Sigmoid colon (tissue), 7 donors: ENCODE measurements at places on chromosomes 5 and 9. TPM values are rescaled to one million over a fixed set of nuclear protein-coding genes. Genes with fewer than 3 reads are reported as not detected.

GRCh38 chr9:83707518-83707767 is 315 bp downstream of the UBQLN1 start:
- no peaks in the 10 kb centered on the region for H3K4me1 ChIP-seq
- no peak for DNase-seq
- H3K4me3 ChIP-seq: peak overlapping the region; percentile 84

DNA sequence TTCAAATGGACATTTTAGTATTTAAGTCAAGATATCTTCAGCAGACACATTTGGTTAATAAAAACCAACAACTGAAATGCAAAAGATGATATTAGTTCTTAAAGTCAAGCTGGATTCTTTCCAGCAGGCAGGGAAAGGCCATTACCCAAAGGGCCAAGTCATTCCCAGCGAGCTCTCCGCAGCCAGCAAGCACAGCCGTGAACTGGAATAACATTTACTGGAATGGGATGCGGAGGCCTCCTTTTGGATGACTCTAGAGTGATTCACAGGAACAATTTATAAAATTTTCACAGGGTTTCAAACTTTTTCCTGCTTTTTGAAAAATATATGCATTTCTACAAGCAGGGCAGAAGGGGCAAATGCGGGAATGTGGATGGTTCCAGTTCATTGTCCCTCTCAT is 76.6 kb upstream of the DAB2 start:
- H3K27ac ChIP-seq: peak overlapping the region; percentile 62
- H3K36me3 ChIP-seq: no peaks in the 10 kb centered on the region
- H3K27me3 ChIP-seq: no peaks in the 10 kb centered on the region
- peak; percentile 81 for DNase-seq
- H3K4me3 ChIP-seq: no peak overlapping the region

DNA sequence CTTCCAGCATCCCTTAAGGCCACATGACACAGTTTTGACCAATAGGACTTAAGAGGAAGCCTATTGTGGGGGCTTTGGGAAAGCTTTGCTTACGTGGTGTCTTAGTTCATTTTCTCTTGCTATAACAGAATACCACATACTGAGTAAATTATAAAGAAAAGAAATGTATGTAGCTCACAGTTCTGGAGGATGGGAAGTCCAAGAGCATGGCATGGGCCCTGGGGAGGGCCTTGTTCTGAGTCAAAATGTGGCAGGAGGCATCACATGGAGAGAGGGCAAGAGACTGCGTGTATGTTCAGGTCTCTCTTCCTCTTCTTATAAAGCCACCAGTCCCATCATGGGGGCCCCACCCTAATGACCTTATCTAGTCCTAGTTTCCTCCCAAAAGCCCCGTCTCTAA is 68.6 kb upstream of the CPEB4 start:
- no peaks in the 10 kb centered on the region for H3K36me3 ChIP-seq
- H3K4me3 ChIP-seq: no peak overlapping the region
- H3K27me3 ChIP-seq: no peaks in the 10 kb centered on the region
- H3K4me1 ChIP-seq: no peaks in the 10 kb centered on the region
- H3K27ac ChIP-seq: no peak overlapping the region

GRCh38 chr9:77708064-77708815 is 60.1 kb upstream of the GNA14 start:
- H3K4me1 ChIP-seq: peaks cover 35% of the 10 kb centered on the region
- no peaks in the 10 kb centered on the region for H3K36me3 ChIP-seq
- H3K27ac ChIP-seq: peak overlapping the region; percentile 59
- no peaks in the 10 kb centered on the region for H3K27me3 ChIP-seq

- DNase-seq: no peak
- H3K4me3 ChIP-seq: peak within 1 kb of the TSS; percentile 12
- H3K27ac ChIP-seq: no peak within 1 kb of the TSS
- no peaks in the 10 kb centered on the region for H3K4me1 ChIP-seq
- no peaks in the 10 kb centered on the region for H3K36me3 ChIP-seq
Measured at GRCh38 chr9:119368681-119369581, at the start of gene BRINP1. Gene BRINP1 (minus strand): TSS chr9:119369435. CDS start chr9:119313355, 56,080 bp downstream.

GRCh38 chr9:20884985-20885593 is 146.4 kb downstream of the HACD4 start:
- H3K4me3 ChIP-seq: no peak overlapping the region
- no peaks in the 10 kb centered on the region for H3K27me3 ChIP-seq

- H3K27me3 ChIP-seq: no peaks in the 10 kb centered on the region
- H3K4me3 ChIP-seq: no peak overlapping the region
- no peak overlapping the region for H3K27ac ChIP-seq
- H3K36me3 ChIP-seq: peaks cover 41% of the 10 kb centered on the region
- H3K4me1 ChIP-seq: no peaks in the 10 kb centered on the region
- DNase-seq: no peak
Measured at GRCh38 chr5:69308046-69308553, 24.5 kb downstream of the CCDC125 start.

DNA sequence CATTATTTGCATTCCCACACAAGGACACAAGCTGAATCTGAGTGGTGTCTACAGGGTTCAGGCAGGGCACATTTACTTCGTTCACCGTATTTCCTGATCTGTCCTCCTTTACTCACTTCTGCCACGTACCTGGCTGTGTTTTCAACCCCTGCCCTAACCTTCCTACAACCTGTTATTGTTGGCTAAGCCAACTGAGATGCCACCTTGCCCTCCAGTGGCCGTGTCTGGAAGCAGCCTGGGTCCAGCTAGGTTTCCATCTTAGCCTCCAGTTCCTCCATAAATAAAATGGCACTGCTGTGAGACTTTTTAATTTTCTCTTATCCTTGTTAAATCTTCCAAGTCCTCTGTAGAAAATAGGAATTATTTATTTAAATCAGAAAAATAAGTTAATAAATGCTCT is 64.8 kb downstream of the ATP10B start:
- H3K36me3 ChIP-seq: no peaks in the 10 kb centered on the region
- no peak overlapping the region for H3K4me3 ChIP-seq
- H3K27ac ChIP-seq: no peak overlapping the region

- H3K36me3 ChIP-seq: no peaks in the 10 kb centered on the region
- H3K4me1 ChIP-seq: no peaks in the 10 kb centered on the region
- no peak overlapping the region for H3K4me3 ChIP-seq
- DNase-seq: no peak
- no peak overlapping the region for H3K27ac ChIP-seq
- H3K27me3 ChIP-seq: no peaks in the 10 kb centered on the region
Measured at GRCh38 chr9:69922646-69923045, 102.0 kb downstream of the CFAP95 start.

DNA sequence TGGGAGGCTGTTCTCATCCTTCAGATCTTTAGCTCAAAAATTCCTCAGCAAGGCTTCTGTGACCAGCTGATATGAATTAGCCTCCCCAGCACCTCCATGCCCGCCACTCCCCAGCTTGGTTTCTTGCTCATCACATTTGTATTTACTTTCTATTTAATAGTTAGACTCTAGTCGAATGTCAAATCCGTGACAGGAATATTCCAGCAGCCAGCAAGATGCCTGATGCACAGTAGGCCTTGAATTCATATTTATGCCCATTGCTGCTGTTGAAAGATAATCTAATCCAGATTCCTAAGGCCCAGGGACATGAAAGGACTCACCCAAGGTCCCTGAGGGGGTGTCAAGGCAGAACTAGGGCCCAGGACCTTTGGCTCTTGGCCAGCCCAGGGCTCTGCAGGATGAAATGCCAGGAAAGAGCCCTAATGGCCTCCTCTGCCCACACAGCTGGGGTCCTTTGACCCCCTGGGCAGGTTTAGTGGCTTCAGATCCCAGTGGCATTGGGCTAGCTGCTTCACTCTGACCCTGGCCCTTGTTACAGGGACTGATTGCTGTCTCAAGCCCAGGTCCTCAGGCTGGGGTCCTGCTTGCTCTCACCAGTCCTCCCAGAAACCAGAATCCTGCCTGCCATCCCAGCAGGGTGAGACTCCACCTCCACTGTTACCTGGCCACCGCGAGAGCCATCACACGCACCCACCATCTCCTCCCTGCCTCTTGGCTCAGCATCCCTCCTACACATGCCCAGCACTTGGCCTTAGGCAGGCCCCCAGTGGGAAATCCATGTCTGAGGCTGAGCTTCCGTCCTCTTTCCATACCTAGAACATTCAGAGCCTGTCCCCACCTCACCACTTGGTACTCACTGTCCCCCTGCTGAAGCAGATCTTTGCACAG is 7.3 kb downstream of the CSF1R start:
- H3K27ac ChIP-seq: no peak overlapping the region
- H3K4me1 ChIP-seq: no peaks in the 10 kb centered on the region
- H3K36me3 ChIP-seq: no peaks in the 10 kb centered on the region
- no peak overlapping the region for H3K4me3 ChIP-seq
- DNase-seq: no peak

- H3K27ac ChIP-seq: no peak overlapping the region
- DNase-seq: no peak
- no peaks in the 10 kb centered on the region for H3K36me3 ChIP-seq
- no peaks in the 10 kb centered on the region for H3K4me1 ChIP-seq
- H3K4me3 ChIP-seq: no peak overlapping the region
Measured at GRCh38 chr5:145752534-145752933, 82.6 kb downstream of the PRELID2 start.

DNA sequence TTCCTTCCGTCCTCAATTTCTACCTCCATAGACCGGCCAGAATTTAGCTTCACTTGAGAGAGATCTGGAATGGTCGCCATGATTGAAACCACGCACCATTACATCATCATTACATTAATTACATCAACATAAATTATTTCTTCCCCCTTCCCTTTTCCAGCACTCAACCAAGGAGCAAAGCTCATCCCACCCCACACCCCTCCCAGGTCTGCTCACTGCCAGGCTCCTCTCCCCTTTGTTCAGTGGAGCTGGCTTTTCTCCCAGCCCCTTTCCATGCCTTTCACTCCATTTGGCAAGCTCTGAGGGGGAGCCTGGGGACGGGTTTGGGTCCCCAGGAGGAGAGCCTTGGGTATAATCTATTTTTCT is 8.4 kb downstream of the RACK1 start:
- H3K36me3 ChIP-seq: peaks cover 69% of the 10 kb centered on the region
- no peaks in the 10 kb centered on the region for H3K27me3 ChIP-seq
- no peak overlapping the region for H3K4me3 ChIP-seq
- no peaks in the 10 kb centered on the region for H3K4me1 ChIP-seq
- DNase-seq: no peak
- H3K27ac ChIP-seq: no peak overlapping the region

DNA sequence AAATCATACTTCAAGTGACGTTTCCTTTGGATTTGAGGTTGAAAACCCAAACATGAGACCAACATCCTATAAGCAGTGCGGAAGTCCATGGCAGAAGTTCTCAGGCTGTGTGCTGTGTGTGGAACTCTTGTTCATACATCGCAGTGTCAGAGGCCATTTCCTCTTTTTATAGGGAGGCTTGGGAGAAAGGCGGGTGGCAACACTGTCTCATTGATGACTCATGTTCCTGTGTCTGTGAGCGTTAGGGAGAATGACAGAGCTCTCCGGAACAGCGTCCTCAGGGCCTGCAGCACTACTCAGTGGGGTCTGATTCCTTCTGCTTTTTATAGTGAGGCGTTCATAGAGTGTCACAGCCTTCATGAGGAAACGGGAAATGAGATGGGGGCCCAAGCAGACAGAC is 98.8 kb upstream of the BASP1 start:
- DNase-seq: peak; percentile 68
- H3K4me3 ChIP-seq: no peak overlapping the region
- H3K27ac ChIP-seq: no peak overlapping the region
- H3K4me1 ChIP-seq: no peaks in the 10 kb centered on the region
- no peaks in the 10 kb centered on the region for H3K36me3 ChIP-seq

DNA sequence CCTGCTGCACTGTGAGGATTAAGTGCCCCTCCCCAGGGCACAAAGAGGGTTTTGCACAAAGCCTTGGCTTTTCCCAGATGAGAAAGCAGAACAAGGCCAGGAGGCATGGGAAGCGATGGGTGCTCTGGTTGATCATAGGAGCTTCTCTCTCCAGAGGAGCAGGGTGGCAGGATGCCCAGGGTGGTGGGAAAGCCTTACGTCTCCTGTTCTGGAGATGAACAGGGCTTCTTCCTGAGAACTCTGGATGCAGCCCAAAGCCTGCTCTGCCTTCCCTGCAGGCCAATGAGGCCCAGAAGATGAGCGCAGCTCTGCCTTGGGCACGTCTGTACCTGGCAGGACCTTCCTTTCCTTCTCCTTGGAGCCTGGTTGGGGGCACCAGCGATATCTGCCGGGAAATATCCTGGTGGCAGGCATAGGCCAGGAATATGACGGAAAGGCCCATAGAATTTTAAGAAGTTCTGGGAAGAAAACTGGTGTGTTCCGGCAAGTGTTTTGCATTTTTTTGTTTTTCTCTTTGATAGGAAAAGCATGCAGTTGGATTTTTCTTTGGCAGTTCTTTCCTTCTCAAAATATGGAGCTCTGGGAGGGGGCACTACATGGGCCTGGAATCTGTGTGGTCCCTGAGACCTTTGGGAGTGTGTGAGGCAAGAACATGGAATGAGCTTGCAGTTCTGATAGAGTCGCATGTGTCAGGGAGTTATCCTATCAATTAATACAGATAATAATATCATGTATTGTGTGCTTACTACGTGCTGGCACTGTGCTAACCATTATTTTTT is 253.2 kb upstream of the KLF4 start:
- no peaks in the 10 kb centered on the region for H3K36me3 ChIP-seq
- no peaks in the 10 kb centered on the region for H3K27me3 ChIP-seq
- DNase-seq: no peak
- no peaks in the 10 kb centered on the region for H3K4me1 ChIP-seq
- no peak overlapping the region for H3K4me3 ChIP-seq

GRCh38 chr9:136187683-136188586 is 17.0 kb downstream of the LHX3 start:
- H3K27ac ChIP-seq: no peak overlapping the region
- no peaks in the 10 kb centered on the region for H3K4me1 ChIP-seq
- no peak overlapping the region for H3K4me3 ChIP-seq

GRCh38 chr5:79032782-79033181 is 36.7 kb downstream of the DMGDH start:
- DNase-seq: no peak
- no peaks in the 10 kb centered on the region for H3K36me3 ChIP-seq
- H3K27ac ChIP-seq: no peak overlapping the region

DNA sequence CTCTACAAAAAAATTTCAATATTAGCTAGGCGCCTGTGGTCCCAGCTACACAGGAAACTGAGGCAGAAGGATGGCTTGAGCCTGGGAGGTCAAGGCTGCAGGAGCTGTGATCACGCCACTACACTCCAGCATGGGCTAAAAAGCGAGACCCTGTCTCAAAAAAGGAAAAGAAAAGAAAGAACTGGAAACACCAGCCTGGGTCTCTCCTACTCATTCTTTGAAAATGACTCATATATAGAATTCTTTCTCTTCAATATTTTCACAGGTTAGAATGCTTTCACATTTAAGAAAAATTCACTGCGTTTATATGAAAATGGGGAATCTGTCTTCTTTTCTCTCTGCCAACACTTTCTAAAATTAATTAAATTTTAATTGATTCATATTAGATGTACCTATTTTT is 115.6 kb downstream of the TRPM6 start:
- H3K4me1 ChIP-seq: no peaks in the 10 kb centered on the region
- H3K27me3 ChIP-seq: no peaks in the 10 kb centered on the region
- H3K36me3 ChIP-seq: no peaks in the 10 kb centered on the region
- DNase-seq: no peak
- H3K27ac ChIP-seq: no peak overlapping the region
- no peak overlapping the region for H3K4me3 ChIP-seq

Gene ANGPTL2
- 61.0 TPM for total RNA-seq

Gene FIBCD1
- not detected for total RNA-seq

Gene RNF224
- total RNA-seq: not detected

Gene SLC6A3
- not detected for total RNA-seq

Gene HMGXB3
- 28.8 TPM for total RNA-seq

Gene SCAI
- total RNA-seq: 13.5 TPM

Gene CARD6
- 4.1 TPM for total RNA-seq

Gene EXOC3
- total RNA-seq: 48.2 TPM

Gene BNC2
- 205 TPM for total RNA-seq

Gene PRSS3
- total RNA-seq: not detected

Gene SAXO1
- total RNA-seq: not detected

Gene GPR150
- 0.14 TPM for total RNA-seq

Gene ANKRD55
- total RNA-seq: not detected

Gene FBXL7
- 20.6 TPM for total RNA-seq

Gene NIPAL4
- total RNA-seq: 5.1 TPM
